ENCODE measurements at places on chromosomes 2 and 18.

DNA sequence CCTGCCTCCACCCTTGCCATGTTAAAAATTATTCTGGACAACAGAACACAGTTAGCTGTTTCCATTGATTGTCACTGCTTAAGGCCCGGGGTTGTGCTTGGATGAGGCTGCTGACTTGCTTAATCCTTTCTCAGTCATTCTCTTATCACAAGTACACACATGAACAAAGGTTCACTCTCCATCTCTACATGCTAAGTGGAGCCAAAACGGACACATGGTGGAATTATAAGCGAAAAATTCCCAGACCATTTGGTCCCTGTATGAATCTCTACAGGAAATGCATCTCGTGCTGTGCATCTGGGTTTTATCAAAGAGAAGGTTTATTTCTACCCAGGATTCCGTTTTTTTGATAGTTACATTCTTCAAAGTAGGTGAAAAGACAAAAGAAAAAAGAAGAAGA is 177.5 kb upstream of the ETAA1 start:
- DNase-seq, result no peak

DNA sequence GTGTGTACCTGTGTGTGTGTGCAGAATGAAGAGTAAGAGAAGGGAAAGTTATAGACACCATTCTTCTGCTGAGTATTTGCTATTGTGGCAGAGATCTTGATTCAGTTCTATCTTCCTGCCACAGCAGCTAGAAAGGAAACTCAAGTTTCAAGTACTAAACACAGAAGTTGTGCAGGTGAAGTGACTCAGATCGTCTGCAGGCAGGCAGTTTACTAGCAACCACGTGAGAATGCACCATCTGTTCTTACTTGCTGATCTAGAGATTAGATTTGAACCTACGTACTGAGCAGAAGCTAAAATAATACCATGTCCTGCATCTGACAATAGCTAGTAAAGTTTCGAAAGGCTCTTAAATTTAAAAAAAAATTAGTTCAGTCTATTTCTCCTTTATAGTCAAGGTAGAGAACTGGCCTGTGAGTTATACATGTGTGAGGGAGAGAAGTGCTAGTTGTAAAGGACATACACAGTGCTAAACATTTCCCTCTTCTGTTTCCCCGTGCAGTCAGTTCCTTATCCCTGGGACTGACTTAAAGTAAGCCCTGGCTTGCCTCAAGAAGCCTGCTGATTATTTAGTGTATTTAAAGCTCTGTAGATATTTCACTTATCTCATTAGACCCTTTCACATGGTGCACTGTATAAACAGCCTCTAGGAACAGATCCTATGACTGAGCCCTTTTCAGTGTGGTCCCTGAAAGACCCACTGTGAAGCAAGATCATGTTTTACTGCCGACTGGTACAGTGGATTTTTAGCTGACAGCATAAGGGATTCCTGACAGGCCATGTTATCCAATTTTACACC is 45.0 kb downstream of the SLC38A11 start:
- no peak for DNase-seq

DNA sequence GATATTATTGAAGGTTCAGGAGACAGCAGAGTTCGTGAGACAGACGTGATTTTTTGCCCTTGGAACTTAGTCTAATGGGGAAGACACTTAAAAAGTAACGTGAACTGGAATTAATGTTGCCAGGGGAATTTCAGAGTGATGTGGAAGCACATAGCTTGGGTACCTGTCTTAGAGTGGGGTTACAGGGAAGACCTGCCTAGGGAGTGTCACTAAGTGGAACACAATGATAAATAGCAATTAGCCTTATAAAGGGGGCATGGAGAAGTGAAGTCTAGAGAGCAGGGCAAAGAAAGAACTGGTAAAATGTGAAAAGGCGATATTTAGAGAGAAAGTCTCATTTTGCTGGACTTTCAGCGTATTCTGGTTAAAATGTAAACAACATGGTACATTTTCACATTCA is 306.0 kb upstream of the TCF4 start:
- DNase-seq, result no peak

GRCh38 chr2:165280356-165280755 is 41.1 kb downstream of the SCN2A start:
- DNase-seq, result no peak

DNA sequence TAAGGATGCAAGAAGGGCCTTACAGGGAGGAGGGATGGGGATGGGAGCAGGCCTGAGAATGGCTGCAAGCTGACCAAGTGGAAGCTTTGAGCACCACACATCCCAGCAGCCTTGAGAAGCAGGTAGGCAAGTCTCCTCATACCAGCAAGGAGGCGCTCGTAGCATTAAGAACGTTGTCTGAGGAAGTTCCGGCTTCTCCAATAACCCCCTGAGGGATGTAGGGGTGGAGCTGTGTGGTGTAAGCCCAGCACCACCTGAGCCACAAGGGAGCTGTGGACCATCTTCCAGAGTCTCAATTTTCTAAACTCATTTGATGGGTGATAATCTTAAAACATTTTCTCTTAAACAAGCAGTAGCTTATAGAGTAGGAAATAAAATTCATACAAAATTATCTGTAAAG is 50.6 kb downstream of the ST3GAL5 start:
- no peak for DNase-seq

- DNase-seq, result no peak
Observed at GRCh38 chr2:6754419-6754818, 111.3 kb downstream of the CMPK2 start.

DNA sequence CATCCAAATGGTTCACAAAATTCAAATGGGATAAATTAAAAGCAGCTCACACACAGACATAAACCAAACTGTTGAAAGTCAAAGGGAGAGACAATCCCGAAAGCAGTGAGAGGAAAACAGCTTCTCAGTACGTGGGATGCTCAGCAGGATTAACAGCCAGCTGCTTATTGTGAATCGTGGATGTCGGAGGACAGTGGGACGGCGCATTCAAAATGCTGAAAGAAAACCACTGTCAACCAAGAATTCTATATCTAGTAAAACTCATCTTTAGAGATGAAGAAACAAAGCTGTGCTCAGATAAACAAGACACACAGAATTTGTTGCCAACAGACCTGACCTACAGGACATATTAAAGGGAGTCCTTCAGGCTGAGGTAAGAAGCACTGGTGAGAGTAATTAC is 102.9 kb downstream of the NFATC1 start:
- no peak for DNase-seq

GRCh38 chr2:156321243-156321904 is 11.1 kb downstream of the NR4A2 start:
- DNase-seq, result no peak

GRCh38 chr18:3122851-3123250 is 96.9 kb downstream of the MYOM1 start:
- DNase-seq, result no peak

GRCh38 chr2:96112501-96113366 is 3.6 kb downstream of the ADRA2B start:
- no peak for DNase-seq

- no peak for DNase-seq
Observed at GRCh38 chr2:163401481-163401880, 334.3 kb downstream of the FIGN start.

DNA sequence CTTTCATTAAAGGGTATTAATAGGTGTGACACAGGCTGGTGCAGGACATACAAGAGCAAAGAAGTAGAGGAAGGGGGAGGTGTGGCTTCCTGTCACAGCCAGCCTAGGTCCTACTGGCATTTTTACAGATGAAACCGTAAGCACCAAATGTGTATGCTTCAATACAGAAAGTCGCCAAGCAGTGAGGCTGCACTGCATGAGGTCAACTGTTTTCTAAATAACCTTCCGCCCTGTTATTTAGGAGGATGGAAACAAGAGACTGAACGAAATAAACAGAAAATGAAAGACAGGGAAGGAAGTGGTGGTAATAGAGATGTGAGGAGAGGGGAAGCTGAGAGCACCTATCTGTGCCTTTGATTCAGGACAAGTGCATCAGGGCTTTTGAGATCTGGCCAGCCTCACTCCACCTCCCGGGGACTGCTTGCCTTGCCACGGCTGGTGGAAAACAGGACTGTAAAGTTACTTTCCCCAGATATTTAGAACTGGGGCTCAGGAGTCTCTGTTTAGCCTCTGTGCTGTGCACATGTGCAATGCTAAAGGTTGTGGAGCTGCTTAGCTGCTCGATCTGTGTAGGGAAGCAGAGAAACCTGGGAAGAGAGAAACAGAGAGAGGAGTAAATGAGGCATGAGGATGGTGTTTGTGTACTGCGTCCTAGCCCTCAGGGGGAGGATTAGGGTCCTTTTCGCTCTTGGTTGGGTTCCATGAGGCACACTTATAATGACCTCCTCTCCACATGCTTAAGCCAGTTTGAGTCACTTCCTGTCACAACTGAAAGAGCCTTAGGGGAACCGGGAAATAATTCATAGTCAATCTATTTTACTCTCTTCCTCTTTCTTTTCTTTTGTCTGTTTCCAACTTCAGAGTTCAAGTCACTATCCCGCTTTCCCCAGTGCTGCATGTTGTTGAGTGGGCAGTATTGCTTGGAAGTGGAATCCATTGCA is 62.3 kb upstream of the BOD1L2 start:
- no peak for DNase-seq

GRCh38 chr2:136828162-136828561 is 62.8 kb downstream of the THSD7B start:
- no peak for DNase-seq

GRCh38 chr2:1837458-1837857 is 93.1 kb upstream of the PXDN start:
- no peak for DNase-seq

DNA sequence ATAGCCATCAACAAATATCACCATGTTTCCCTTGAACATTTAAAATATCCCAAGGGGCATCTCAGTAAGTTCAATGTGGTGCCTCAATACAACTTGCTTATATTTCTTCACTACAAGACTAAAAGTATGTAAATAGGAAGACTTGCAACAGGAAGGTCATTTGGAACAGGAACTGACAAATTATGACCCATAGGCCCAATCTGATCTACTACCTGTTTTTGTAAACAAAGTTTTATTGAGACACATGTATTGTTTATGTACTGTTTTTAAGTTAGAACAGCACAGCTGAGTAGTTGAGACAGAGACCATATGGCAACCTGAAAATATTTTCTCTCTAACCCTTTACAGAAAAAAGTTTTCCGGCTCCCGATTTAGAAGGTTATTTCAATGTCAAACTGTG is 154.8 kb upstream of the TFPI start:
- DNase-seq, result no peak

Data from mesothelial cell of epicardium (in vitro differentiated cells).